ENCODE measurements at places on chromosomes 13 and 19. TPM values are rescaled to one million over a fixed set of nuclear protein-coding genes. Genes with fewer than 3 reads are reported as not detected.
A peak's percentile ranks its signal among the peaks of the same experiment; 100 is the strongest.

Gene KLK4
- not detected for total RNA-seq

Gene EID2B
- 0.98 TPM for total RNA-seq

DNA sequence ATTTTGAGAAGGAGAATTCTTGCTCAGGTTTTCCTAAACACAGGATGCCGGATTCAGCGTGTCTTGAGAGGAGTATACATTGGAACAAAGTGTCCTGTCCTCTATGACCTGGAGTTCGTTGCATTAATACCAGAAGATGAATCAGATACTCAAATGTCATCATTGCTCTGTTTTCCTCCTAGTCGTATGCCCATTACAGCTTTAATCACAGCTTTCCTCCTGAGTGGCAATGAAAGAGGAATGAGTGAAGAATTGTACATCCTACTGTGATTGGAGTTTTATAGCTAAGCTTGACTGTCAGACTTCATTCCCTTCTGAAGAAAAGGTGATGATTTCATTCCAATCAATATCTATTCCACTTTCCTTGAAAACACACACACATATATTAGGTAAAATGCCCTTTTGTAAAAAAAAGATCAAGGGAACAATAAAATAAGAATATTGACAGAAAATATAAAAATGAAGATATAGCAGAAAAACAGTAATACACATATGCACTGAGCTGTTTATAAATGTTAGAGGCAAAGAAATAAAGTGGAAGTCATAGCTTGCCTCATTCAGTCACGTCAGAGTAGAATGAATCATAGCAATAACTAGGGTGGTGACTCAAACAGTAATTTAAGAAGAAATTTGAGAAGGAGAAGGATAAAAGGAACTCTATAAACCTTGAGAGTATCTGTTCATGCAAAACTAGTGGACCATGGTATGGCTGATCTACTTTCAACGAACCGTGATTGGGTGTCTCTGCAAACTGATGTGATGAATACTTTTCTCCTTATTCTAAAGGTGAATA is 501.5 kb downstream of the SUCLA2 start:
- no peak for DNase-seq

- DNase-seq: peak; percentile 73
Observed at GRCh38 chr19:19366434-19367396, 38.8 kb upstream of the GATAD2A start.

GRCh38 chr13:42367831-42368230 is 95.9 kb downstream of the AKAP11 start:
- no peak for DNase-seq

DNA sequence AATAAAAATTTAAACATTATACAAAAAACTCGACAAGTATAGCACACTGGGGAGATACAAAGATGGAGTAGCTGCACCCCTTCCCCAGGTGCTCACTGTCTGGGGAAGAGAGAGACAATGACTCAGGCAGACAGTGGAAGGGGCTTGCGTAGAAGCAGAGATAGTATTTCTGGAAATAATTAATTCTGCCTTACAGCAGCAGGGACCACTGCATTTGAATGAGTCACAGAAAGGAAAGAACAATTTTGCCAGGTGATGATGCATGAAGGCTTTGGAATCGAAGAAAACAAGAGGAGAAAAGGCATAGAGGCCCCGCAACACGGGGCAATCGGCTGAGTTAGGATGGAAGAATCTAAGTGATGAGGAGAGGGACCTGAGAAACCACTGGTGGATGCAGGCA is 447.4 kb downstream of the EFNB2 start:
- no peak for DNase-seq

GRCh38 chr19:34265221-34265650 is 10.9 kb downstream of the GARRE1 start:
- DNase-seq: no peak

- no peak for DNase-seq
Observed at GRCh38 chr13:54980651-54981050, 1952.0 kb downstream of the OLFM4 start.

GRCh38 chr13:30413842-30414241 is 8.5 kb upstream of the UBE2L5 start:
- no peak for DNase-seq

Data from pancreas (tissue), 10 donors.